ENCODE measurements at places on chromosomes 3 and 15.

DNA sequence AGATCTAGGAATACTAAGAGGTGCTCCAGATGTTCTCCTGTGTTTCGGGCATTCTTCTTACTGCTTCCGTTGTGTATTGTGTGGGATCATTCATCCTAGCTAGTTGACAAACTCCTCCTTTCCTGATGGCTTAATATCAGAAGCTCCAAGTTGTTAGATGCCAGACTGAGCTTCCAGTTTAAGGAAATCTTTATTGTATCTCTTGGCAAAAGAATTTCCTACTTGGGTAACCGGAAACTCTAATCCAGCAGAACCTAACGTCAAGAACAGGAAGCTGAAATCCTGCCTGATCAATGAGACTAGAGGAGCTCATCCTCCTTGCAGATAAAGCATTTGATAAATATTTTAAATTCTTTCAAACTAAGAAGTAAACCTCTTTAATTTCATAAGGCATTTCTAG lies 27.7 kb upstream of the MYH15 start:
- DNase-seq, result no peak

DNA sequence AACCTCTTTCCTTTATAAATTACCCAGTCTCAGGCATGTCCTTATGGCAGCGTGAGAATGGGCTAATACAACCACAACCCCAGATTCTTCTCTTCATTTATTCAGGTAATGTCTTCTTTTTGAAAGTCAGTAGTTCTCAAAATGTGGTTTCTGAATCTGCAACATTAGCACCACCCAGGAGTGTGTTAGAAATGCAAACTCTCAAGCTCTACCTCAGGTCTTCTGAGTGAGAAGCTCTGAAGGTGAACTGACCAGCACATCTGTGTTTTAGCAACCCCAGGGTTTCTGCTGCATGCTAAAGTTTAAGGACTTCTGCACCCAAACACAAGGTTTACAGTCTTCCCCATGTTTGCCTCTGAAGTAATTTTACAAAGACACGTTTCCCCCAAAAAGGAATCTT lies 22.3 kb upstream of the TRIM59 start:
- no peak for DNase-seq

- DNase-seq, result no peak
Measured at GRCh38 chr15:77228828-77229227, 157.9 kb upstream of the TSPAN3 start.

- DNase-seq, result no peak
Measured at GRCh38 chr15:68353421-68354135, 76.0 kb downstream of the FEM1B start.

GRCh38 chr3:98057631-98058030 lies 22.5 kb upstream of the GABRR3 start:
- no peak for DNase-seq

DNA sequence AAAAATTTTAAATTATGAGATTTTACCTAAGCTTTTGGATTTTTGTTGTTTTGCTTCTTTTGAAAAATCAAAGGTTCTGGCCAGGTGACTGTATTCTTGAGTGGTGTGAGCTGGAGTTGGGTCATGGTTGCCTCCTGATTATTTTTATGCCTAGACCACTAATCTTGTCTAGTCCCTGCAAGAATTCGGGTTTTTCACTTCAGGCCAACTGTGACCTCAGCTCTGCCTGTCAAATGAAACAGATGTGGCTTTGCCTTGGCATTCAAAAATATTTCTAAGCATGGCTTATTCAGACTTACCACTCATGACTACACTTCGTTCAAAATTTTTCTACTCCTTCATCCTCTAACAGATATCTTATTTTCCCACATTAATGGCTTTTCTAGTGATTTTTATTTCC lies 25.4 kb upstream of the CDV3 start:
- DNase-seq, result no peak

GRCh38 chr15:70142322-70143191 lies 44.8 kb upstream of the TLE3 start:
- DNase-seq, result no peak

DNA sequence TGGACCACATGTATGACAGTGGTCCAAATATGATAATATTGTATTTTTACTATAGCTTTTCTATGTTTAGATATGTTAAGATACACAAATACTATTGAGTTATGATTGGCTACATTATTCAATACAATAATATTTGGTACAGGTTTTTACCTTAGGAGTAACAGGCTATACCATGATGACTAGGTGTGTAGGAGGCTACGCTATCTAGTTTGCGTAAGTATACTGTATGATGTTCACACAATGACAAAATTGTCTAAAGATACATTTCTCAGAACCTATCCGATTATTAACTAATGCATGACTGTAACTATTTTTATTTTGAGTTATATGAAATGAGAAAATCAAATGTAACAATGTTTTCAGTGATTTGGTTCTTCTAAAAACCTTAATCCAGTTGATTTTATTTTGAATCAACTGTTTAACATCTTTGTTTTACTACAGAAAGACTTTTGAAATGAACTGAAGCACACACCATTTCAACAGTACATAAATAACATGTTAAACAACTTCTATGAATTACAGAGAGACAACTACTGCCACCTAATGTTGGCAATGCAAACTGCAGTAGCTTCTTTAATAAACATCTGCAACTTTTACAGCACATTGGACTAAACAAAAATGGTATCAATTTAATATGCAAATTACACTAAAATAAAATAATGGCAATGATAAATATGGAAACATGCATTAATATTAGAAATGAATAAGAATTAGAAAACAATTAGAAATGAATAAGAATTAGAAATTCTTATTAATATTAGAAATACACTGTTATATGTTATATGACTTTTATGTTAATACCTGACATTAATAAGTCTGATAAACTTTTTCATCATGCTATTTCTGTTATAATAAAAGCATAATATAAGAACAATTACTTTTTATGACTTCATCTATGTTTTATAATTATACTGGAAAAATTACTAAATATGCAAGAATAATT lies 255.7 kb downstream of the MBNL1 start:
- DNase-seq, result peak; percentile 25

GRCh38 chr3:136412307-136412706 lies 162.2 kb downstream of the PCCB start:
- no peak for DNase-seq

DNA sequence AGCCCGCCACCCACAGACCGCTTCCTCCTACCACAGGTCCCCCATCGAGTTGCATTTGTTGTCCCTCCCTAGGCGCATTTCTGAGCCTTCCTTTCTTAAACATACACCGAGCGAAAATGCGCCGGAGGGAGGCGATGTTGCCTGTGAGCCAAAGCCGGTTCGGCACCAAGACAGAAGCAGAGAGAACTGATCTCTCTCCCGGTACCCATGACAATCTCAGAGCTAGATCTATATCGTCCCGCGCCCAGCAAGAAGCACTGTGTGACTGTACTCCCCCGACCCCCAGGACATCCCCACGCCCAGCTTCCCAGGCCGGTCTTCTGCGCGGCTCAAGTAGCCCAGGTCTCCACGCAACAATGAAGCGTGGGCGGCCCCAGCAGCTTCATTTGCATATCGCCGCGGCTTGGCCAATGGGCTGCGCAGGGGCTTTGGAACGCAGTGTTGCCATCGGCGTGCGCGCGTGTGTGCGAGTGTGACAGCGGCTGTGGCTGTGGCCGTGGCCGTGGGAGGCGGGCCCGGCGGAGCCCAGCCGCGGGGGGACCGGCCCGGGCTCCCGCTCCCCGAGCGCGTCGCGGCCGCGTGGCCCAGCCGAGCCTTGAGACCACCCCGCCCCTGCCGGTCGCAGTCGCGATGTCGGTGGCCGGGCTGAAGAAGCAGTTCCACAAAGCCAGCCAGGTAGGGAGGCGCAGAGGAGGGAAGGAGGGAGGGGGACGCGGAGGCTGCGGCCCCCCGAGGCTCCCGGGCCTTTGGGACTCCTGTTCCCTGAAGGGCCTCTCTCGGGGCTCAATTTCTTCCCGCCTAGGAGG lies at the start of gene SH3GL3:
TSS of gene SH3GL3 (plus strand) at position 438 of the 806 bp plus-strand sequence. CDS start at position 631, 193 bp downstream.
- no peak for DNase-seq

DNA sequence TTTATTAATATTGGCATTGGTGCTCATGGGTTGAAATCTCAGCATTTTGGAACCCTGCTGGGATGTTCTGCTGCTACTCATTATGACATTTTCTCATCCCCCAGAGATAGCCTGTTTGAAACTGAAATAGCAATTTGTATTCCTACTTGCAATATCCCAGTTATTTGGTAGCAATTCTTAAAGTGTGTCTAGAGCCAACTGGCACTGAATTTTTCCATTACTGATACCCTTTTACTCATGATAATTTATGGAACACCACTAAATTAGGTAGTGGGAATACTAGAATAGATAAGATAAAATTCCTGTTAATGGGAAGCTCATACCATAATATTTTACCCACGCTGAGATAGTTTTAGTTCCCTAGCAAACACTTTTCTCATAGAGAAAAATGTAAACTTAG lies 309.3 kb downstream of the SV2B start:
- no peak for DNase-seq

DNA sequence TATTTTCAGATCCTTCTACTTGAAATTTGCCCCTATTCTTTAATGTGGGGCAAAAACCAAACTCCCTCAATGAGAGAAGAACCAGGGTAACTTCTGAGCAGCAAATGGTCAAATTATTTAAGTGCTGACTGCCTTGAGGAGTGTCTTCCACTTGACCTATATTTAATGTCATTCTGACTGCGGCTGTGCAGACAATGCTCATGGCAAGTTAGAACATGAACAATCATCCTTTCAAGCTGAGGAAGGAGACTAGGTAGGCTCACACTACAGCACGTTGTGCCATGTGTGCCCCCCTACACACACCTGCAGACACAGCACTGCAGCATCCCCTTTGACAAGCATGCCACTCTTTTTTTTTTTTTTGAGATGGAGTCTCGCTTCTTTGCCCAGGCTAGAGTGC lies 98.2 kb downstream of the OSBPL10 start:
- no peak for DNase-seq

DNA sequence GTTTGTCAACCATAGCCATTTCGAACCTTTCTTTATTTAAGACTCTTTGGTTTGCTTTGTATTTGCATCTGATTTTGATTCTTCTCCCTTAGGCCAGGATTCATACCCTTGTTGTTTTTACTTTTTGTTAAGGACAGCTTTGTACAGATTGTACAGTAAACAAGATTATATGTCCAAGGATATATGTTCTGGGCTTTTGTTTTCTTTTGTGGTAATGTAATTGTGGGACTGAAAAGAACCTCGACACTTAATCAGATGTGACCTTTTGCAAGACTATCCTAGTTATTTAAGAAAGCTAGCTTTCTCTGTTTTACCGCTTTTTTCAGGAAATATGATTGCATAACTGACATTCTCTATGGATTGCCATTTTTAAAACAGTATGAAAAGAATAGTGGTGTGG lies 67.0 kb upstream of the SAMMSON start:
- no peak for DNase-seq

DNA sequence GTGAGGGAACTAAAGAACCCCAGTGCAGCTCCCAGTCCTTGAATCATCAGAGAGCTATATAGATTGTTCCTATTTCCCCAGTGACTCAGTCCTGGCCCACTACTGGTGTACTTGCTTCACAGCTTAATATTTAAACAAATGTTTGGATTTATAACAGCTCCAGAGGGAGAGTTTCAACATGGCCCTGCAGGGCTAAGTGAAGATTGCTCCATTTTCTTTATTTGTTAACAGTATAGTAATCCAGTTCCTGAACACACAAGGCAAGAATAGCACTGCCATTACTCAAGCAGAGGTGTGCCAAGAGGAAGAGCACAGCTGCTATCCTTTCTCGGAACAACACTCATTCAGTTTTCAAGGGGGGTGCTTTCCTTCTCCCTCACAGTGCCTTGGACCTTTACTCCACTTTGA lies 6.5 kb downstream of the SQOR start:
- DNase-seq, result no peak

- peak; percentile 22 for DNase-seq
Measured at GRCh38 chr3:10753964-10754363, 62.1 kb upstream of the SLC6A11 start.

- DNase-seq, result no peak
Measured at GRCh38 chr3:85800676-85801075, 841.9 kb downstream of the CADM2 start.

DNA sequence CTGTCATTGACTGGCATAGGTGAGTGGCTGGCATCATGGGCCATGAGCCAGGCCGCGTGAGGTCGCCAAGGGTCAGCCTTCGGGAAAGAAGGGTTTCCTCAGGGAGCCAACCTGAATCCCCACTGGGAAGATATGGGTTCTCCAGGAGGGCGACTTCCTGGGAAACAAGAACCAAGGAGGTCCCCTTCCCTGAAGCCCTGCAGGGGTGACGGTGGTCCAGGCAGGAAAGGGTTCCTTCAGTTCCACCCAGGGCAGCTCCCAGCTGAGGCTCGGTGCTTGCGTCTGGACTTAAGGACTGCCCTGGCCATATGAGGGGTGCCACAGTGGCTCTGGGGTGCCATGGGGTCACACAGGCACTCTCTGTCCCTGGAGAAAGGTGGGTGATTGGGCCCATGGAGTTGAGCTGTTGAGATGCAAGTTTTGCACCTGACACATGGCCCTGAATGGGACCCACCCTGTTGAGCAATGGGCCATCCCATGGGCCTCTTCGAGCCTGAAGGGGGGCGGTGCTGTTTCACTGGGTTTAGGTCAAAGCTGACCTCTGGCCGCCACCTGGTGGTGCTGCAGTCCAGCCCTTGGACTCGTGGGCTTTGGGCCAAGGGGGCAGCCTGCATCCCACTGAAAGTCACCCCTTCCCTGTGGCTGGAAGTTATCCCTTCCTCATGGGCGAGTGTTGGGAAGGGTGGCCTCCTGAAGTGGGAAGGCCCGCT lies 228.1 kb downstream of the SNRPN start:
- DNase-seq, result no peak

All from T-helper 9 cell (primary cell).